ENCODE measurements at places on chromosomes 2 and 18. TPM values are rescaled to one million over a fixed set of nuclear protein-coding genes. Genes with fewer than 3 reads are reported as not detected.

GRCh38 chr2:176579608-176580007 is 310.4 kb downstream of the MTX2 start:
- DNase-seq, result no peak

DNA sequence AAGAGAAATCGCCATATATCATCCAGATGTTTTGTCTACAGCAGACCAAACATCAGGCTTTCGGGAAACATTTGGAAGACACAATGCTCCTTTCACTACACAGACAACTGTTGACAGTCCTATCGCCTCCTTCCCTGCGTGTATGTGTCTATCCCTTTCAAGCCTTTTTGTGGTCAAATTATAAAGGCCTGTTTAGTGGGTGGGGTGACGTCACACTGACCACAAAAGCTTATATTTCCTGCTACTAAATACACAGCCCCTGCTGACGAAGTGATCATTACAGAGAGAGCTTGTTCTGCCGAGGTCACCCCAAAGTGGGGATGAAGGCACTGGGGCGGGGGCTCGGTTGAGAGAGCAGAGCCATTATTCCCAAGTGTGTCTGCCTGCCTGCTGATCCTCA is 302.7 kb upstream of the TNP1 start:
- DNase-seq, result no peak

DNA sequence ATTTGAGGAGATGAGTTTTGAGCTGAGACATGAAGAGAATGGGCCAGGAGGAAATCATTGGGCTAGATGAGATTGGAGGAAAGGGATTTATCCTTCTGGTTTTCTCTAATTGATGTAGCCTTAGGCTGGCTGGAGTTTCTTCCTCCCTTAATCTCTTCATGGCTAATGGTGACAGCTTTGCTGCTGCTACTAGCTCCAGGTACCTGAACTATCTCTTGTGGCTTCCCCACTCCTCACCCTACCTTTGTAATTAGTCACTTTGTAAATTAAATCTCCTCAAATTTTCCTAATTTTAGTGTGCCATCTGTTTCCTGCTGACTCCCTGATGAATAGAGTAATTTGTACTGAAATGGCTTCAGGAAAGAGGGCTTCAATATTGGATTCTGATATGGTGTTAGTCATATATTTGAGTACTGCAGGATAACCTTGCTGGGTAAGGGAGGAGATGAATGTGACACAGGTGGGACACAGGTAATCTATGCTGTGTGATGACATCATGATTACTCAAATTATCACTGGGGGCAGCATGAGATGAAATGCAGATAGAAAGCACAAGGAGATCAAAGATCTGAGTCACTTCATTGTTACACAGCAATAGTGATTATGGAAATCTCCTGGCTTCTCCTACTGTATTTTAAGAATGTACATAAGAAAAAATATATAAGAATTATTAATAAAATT is 1134.1 kb upstream of the DDX18 start:
- DNase-seq, result no peak

GRCh38 chr18:71250191-71250590 is 961.3 kb downstream of the SOCS6 start:
- no peak for DNase-seq

The LGALSL gene
- total RNA-seq, result 9.4 TPM

- DNase-seq, result no peak
Observed at GRCh38 chr18:51622702-51623101, 425.2 kb upstream of the MEX3C start.

All from breast epithelium (tissue), 4 donors.